NCI-H2171 (cell line): ENCODE measurements at places on chromosomes 5 and 9.

- no peak for DNase-seq
Measured at GRCh38 chr9:35436933-35437332, 53.0 kb upstream of the RUSC2 start.

- DNase-seq = no peak
Measured at GRCh38 chr5:154783774-154784460, 28.7 kb downstream of the LARP1 start.

DNA sequence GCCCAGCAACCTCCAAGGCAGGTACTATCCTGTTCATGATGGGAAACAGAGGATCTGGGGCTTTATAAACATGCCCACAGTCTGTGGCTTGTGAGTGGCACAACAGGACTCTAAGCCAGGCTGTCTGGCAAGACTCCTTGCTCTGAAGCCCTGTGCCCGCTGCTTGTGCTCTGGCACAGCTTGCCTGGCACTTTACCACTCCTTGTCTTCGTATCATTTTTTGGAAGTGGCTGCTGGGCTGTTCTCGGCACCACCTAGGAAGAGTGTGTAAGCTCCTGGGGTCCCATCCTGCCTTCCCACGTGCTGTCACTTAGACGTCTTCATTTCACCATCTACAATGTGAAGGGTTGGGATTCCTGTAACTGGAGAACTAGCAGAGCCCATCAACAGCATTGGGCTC is 59.3 kb upstream of the GLRX start:
- no peak for DNase-seq

GRCh38 chr9:101148344-101148743 is 119.8 kb downstream of the PLPPR1 start:
- no peak for DNase-seq

DNA sequence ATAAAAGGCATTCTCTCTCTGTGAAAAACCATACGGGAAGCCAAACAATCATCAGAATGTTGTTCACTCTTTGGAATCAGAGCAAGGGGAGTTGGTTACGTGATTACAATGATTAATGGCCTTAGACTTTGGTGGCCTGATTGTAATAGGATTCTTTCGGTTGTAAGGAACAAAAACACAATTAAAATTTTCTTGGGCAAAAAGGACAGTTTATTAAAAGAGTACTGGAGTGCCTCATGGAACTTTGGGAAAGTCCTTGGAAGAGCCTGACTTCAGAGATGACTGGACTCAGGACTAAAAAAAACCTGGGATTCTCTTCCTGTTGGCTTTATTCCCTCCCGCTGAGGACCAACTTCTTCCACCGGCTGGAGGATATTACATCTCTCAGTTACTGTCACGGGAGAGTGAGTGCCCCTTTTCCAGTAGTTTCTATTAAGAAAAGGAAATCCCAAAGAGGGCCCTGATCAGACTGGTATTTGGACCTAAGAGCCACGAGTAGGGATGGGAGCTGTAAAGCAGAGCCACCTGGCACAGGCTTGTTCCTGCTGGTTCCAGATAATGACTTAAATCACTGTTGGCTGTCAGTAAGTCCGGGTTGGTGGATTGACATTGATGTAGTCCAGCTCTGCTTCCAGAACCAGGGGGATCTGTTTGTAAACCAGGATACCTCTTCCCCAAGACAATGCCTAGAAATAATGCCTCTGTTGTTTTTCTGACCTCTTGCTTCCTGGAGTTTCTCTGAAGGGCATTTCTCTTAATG is 53.9 kb downstream of the CFAP95 start:
- DNase-seq = no peak
